ENCODE measurements at places on chromosomes 2 and 18.

GRCh38 chr2:53202063-53202462 lies 565.5 kb upstream of the CHAC2 start:
- no peak for DNase-seq

DNA sequence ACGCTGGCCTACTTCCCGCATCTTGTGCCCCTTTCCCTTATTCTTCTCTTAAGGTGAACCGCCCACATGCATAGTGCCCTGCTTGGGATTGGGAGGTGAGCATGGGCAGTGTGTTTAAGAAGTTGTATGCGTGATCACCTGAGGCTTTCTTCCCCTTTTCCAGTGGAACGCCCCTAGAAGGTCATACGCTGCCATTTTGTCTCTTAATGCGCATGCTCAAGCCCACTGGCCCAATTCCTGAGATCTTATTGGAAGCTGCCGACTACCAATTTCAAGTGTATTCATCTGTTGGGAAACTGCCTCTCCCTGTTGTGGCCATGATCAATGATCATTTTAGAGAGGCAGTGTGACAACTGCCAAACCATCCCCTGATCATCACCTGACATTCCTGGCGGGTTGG lies 3.3 kb upstream of the CETN1 start:
- no peak for DNase-seq

- no peak for DNase-seq
Observed at GRCh38 chr2:37469126-37469525, 124.7 kb downstream of the QPCT start.

DNA sequence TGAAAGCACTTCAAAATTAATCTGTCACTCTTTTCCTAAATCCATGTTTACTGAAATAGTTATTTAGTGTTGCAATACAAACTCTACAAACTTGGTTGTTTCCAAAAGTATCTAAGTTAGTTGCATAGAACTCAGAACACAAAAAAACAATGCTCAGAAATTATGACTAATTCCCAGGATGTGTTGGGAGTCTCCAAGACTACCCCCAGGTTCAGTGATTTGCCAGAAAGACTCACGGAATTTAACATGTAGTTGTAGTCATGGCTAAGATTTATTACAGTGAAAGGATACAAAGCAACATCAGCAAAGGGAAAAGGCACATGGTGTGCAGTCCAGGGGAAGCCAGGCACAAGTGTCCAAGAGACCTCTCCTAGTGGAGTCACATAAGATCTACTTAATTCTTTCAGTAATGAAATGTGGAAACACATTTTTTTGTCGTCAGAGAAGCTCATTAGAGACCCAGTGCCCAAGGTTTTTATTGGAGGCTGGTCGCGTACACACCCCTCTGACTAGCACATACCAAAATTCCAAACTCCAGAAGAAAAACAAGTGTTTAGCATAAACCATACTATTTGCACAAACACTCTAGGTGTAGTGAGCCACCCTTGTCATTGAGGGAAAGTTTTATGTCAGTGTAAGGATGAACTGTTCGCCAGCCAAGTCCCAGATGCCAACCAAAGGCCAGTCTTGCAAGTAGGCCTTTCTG lies 43.3 kb upstream of the CYP20A1 start:
- DNase-seq, result no peak

- peak; percentile 19 for DNase-seq
Observed at GRCh38 chr2:176553685-176554100, 284.5 kb downstream of the MTX2 start.

DNA sequence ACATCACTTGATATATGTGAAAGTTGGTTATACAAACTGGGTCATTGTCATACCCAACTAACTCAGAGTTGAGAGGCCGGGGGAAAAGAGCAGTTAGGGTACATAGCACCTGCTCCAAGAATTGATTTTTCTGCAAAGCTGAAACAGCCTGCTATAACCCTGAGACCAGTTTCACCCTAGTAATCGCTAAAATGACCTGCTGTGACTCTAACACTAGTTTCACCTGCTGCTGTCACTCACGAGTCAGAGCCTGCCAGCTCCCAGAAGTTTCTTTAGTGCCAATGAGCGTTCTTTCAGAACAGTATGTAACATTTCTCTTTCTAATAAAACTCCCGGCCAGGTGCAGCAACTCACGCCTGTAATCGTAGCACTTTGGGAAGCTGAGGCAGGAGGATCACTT lies 28.0 kb downstream of the SRSF7 start:
- DNase-seq, result no peak

GRCh38 chr2:31268344-31268743 lies 34.4 kb downstream of the EHD3 start:
- no peak for DNase-seq

DNA sequence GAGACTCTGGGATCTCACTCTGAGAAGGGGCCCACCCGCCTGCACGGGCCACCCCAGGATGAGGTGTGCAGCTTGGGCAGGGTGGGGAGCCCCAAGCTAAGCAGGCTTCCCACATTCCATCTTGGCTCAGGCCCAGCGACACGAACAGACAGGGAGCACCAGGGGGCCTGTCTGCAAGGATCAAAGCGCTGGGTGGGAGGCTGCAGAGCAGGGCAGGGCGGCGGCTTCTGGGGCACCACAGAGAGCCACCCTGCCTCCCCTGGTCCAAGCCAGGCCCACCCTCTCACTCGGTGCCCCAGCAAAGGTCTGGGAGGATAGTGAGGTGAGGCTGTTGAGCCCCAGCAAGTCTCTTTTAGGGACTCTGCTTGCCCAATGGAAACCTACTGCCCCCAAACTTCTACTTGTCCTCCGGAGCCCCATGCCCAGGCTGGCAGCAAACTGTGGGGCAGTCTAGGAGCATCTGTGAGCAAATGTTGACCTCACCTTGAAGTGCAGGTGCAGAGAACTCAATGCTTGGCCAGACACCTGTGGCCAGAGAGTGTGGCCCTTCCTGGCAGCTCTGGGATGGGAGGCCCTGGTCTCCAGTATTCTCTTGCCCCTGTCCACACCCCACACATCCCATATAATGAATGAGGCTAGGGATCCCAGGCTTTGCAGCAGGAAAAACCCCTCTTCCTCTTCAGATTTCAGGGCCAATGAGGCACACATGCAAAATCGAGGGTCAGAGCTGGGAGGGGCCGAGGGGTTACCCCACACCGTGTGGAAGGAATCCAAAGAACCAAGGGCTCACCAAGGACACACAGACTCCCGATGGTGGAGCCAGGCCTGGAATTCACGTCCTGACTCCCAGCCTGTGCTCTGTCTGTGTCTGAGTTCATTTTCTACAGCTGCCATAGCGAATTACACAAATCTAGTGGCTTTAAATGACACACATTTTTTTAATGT lies 18.8 kb upstream of the GLI2 start:
- DNase-seq, result no peak

GRCh38 chr2:149536649-149537048 lies 50.9 kb downstream of the MMADHC start:
- DNase-seq, result no peak

DNA sequence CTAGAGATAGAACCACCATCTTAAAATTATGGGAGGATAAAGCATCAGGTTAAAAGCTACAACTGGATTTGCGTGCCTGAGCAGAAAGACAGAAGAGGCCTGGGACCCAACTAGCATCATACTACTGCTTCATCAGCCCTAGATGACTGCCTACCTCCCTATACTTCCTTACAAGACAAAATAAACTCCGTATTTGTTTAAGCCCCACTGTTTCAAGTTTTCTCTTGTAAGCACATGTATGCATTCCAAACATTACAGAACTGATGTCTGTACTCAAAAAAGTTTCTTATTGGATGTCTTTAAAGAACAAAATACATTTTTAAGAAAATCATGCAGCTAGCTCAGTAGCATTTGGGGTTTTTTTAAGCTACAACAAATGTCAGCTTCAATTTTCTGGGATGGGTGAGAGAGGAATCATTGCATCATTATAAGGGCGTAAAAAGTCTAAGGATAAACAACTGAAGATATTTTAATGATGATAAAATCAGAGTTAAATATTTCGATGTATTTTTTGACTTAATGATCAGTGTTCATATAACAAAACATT lies 213.1 kb downstream of the EXOC6B start:
- no peak for DNase-seq

GRCh38 chr2:200578778-200579177 lies 7.0 kb upstream of the AOX1 start:
- peak; percentile 50 for DNase-seq

DNA sequence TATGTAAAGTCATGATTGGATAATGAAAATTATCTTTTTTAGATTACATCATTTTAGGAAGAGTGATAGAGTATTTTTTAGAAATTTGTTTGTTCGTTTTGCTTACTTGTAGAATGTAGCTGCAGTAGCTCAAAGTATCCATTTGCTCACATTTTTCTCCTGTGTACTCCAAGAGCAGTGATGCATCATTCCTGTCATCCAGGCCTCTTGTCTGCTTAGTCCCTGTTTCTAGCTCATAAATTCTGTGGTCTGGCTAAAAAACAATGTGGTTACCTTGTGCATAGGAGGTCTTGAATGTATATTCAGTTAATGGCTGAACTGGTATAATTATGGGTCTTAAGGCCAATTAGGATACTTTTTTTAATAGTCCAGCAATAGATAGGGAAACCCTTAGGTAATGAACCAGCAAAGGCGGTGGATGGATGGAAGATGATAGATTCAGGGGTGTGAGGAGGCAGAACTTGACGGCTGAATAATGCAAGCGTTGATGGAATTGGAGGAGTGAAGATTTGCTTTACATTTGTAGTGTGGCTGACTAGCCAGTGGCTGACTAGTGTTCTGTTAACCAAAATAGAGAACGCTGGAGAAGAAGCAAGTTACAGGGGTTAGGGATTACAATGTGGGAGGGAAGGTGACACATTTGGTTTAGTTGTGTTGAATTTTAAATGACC lies 145.0 kb downstream of the ZNF407 start:
- DNase-seq, result no peak

DNA sequence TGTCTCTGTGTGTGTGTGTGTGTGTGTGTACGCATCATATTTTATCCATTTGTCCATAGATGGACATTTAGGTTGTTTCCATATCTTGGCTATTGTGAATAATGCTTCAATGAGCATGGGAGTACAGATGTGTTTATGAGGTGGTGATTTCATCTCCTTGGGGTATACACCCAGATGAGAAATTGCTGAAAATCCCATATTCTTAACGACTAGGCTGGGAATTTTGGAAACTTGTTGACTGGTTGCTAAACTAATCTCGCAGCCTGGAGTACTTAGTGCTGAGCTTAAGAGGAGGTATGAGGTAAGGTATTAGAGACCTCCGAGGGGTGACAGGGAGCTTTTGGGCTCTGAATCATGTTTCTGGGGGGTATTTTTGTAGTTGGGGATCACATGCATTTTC lies 66.0 kb upstream of the SPRED2 start:
- no peak for DNase-seq

- no peak for DNase-seq
Observed at GRCh38 chr2:62654876-62655359, 50.6 kb upstream of the EHBP1 start.

GRCh38 chr18:61414086-61414485 lies 80.9 kb downstream of the CDH20 start:
- no peak for DNase-seq

GRCh38 chr2:236549165-236549564 lies 20.5 kb upstream of the ACKR3 start:
- no peak for DNase-seq

DNA sequence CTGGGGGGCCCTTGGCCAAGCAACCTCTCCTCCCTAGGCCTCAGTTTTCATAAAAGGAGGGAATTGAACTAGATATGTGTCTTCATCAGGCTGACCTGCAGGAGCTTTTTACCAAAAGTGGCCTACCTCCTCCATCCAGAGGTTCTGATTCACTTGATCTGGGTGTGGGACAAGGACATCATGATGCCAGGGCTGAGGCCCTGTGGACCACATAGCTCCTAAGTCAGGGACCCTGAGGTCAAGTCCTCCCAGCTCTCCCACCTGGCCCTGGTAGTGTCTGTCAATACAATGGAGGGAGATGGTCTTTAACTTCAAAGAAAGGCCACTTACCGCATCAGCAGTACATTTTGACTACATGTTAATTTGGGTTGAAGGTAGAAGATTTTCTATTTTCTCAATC lies 10.4 kb downstream of the IL1RN start:
- DNase-seq, result no peak

- peak; percentile 10 for DNase-seq
Observed at GRCh38 chr18:55096263-55096951, 137.1 kb upstream of the CCDC68 start.

DNA sequence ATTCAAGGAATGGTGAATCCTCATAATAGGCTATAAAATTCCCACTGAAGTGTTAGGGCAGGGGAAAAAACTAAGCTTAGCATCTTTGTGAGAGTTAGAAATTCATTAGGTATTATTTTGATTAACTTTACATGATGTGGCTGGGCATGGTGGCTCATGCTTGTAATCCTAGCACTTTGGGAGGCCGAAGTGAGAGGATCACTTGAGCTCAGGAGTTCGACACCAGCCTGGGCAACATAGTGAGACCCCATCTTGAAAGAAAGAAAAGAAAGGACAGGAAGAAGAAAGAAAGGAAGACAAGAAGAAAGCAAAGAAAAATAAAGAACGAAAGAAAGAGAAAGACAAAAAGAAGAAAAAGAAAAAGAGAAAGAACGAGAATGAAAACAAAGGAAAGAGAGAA lies 40.0 kb downstream of the SNRPD1 start:
- DNase-seq, result no peak

DNA sequence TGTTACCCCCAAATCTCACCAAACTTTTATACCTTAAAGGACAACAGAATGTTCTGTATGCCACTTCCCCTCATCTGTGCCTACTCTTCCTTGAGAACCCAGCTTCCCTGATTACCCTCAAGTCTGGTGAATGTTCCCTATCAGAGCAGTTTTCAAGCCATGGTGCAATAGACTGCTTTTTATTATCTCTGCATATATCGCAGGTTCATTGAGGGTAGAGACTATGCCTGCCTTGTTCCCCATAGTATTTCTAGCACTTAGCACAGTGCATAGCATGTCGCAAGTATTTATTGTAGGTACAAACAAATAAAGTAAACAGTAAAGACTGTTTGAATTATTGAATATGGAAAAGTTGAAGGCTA lies 146.6 kb downstream of the HAUS1 start:
- no peak for DNase-seq

DNA sequence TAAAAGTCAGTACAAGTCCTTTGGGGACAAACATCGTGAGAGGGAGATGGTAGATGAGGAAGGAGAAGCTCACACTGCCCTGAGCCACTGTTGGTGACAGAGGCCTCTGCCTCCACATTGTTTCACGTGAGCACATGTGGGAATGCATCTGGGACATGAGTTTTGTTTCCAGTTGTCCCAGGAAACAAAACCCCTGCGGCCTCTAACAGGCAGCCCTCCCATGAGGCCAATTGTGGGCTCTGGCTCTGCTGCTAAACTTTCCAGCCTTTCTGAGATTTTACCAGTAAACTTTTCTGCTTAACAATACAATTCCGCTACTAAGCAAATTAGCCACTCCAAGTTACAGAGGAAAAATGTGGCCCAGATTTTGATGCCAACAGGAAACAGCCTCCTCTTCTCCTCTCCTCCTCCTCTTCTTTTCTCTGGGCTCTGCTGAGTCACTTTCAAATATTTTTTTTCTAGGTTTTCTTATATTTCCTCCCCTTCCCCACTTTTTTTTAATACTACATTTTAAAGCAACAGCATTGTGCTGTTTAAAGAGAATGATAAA lies 23.4 kb upstream of the LRRC30 start:
- DNase-seq, result no peak
